ENCODE measurements at places on chromosomes 1 and 21. TPM values are rescaled to one million over a fixed set of nuclear protein-coding genes. Genes with fewer than 3 reads are reported as not detected.
A peak's percentile ranks its signal among the peaks of the same experiment; 100 is the strongest.

DNA sequence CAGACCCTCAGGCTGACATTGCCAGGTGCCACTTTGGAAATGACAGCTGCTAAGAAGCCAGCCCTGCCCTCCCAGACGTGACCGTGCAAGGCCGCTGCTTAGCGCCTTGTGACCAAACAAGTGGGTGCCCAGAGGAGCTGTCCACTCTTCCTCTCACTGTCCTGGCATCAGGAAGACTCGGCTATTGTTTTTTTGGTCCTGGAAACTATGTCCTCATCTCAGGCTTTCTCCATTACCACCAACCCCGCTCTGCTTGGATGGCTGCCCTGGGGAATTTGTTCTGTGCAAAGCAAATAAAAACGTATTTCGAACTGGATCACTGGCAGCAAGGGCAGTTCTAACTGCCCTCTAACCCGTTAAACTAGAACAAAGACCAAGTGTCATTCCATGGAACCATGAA is 13.7 kb upstream of the TENT5C start:
- H3K4me1 ChIP-seq = peaks cover 5% of the 10 kb centered on the region
- no peak for DNase-seq
- no peaks in the 10 kb centered on the region for H3K36me3 ChIP-seq
- H3K27ac ChIP-seq = peak overlapping the region; percentile 27
- H3K4me3 ChIP-seq = no peak overlapping the region

GRCh38 chr1:31570228-31570627 is 6.1 kb upstream of the TINAGL1 start:
- H3K27me3 ChIP-seq = peaks cover 24% of the 10 kb centered on the region
- no peak overlapping the region for H3K4me3 ChIP-seq
- no peak for DNase-seq
- H3K36me3 ChIP-seq = no peaks in the 10 kb centered on the region
- H3K4me1 ChIP-seq = peaks cover 8% of the 10 kb centered on the region
- no peak overlapping the region for H3K27ac ChIP-seq

DNA sequence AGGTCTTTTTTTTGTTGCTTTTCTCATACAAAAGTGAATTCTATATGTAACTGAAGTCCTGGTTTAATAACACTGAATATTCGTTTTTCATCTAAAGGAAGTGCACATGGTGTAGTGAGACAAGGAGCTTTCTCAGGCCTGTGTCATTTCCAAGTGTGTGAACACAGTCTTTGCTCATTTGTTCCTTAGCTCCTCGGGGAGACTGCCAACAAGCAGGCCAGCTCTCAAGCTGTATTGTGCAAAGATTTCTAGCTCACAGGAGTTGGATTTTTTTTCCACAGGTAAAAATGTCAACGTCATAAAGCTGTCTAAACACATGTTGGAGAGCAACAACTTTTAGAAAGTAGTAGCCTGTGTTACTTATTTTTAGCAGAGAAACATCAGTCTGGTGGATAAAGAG is 87.8 kb upstream of the S1PR1 start:
- no peak for DNase-seq
- H3K27ac ChIP-seq = peak overlapping the region; percentile 96
- no peak overlapping the region for H3K4me3 ChIP-seq
- no peaks in the 10 kb centered on the region for H3K27me3 ChIP-seq
- peaks cover 17% of the 10 kb centered on the region for H3K4me1 ChIP-seq

- no peak for DNase-seq
- peak overlapping the region; percentile 84 for H3K27ac ChIP-seq
- peak overlapping the region; percentile 11 for H3K4me3 ChIP-seq
These were observed 1078.3 kb downstream of the TTLL7 start for GRCh38 chr1:82920418-82921248.

DNA sequence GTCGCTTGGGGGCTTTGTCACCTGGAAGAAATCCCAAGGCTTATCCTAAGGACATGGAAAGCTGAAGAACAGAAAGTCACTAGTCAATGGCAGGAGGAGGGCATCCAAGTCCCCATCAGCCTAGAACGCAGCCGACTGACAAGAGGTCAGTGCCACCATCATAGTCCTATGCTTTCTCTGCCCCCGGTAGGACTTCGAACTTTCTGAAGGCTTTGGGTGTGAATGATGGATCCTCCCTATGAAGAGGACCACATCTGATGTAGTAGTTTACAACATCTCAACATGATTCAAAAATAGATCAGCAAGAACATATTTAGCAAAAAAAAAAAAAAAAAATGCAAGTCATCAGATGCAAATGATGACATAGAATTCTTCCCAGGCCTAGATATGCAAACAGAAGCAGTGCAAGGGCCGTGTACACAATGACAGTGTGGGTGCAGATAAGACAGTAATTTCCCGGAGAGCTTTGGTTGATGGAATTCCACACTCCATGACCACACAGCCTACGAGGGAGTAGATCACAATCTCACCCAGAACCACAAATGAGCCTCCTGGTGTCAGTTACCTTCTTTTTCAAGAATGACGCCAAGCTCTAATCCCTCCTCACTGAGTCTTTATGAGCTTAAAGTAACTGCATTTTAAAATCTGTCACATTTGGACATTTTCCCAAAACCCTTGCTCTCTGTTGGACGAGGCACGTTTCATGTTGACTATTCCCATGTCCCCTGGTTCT is 88.2 kb downstream of the PSMG1 start:
- H3K36me3 ChIP-seq = no peaks in the 10 kb centered on the region
- DNase-seq = no peak
- no peak overlapping the region for H3K4me3 ChIP-seq
- H3K4me1 ChIP-seq = peaks cover 38% of the 10 kb centered on the region

DNA sequence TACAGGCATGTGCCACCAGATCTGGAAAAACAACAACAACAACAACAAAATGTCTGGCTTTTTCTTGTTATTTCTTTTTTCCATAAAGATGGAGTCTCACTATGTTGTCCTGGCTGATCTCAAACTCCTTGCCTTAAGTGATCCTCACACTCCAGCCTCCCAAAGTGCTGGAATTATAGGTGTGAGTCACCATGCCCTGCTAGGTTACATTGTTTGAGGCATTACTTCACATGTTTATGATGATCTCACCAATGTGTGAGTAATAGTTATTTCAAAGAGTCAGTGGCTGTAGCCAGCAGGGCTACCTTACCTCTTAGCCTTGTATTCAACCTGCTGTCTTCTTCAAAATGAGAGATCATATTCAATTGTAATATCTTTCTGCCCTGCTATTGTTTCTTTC is 445.7 kb downstream of the AMY1C start:
- H3K27me3 ChIP-seq = no peaks in the 10 kb centered on the region
- H3K27ac ChIP-seq = no peak overlapping the region
- DNase-seq = no peak
- H3K4me1 ChIP-seq = peaks cover 5% of the 10 kb centered on the region

GRCh38 chr1:168504064-168504837 is 39.5 kb downstream of the XCL2 start:
- H3K4me3 ChIP-seq = no peak overlapping the region
- H3K27me3 ChIP-seq = no peaks in the 10 kb centered on the region
- DNase-seq = no peak

DNA sequence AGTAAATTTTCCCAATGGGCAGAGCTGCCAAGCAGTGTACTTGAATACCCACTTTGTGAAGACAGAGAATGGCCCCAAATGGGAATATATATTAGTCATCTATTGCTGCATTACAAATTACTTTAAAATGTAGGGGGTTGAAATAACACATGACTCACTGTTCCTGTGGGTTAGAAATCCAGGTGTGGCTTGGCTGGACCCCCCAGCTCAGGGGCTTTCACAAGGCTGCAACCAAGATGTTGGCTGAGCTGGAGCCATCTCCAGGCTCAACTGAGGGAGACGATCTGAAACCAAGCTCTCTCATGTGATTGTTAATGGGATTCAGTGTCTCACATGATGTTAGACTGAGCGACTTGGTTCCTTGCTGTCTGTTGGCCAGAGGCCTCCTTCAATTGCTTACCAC is 33.4 kb upstream of the ARHGAP29 start:
- no peaks in the 10 kb centered on the region for H3K4me1 ChIP-seq
- no peak overlapping the region for H3K27ac ChIP-seq
- no peaks in the 10 kb centered on the region for H3K36me3 ChIP-seq
- peaks cover 10% of the 10 kb centered on the region for H3K27me3 ChIP-seq
- no peak for DNase-seq

DNA sequence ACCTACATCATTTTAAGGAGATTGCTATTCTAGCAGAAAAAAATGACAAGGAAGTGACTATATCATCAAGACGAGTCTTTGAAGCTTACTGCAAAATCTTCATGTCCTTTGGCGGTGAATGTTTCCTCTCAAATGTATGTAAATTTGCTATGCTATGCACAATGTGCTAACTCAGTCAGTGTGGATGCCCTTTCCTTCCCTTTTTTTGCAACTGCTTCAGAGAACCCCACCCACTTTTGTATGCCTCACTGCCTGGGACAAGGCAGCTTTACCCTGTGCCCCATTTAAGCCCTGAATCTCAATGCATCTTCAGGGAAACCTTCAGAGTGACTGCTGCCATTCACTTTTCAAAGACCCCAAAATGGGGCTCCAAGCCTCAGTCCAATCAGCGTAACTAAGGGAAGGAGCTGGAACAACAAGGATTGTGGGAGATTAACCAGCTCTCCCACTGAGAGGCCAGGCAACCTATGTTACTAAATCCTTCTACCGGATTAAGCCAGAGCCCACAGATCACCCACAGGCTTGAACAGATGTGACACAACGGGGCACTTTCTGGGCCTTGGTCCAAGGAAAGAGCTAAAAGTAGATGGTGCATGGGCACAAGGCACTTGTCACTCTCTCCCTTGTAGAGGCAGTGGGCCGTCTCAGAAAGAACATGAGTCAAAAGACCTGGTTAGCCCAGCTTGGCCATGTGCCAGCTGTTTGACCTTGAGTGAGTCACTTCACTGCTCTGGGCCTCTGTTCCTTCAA is 154.4 kb downstream of the PLPP3 start:
- no peaks in the 10 kb centered on the region for H3K27me3 ChIP-seq
- no peak overlapping the region for H3K4me3 ChIP-seq
- no peak for DNase-seq
- H3K27ac ChIP-seq = peak overlapping the region; percentile 7

GRCh38 chr1:186518822-186519381 is 58.0 kb upstream of the PDC start:
- no peak overlapping the region for H3K27ac ChIP-seq
- H3K27me3 ChIP-seq = no peaks in the 10 kb centered on the region
- H3K4me1 ChIP-seq = no peaks in the 10 kb centered on the region
- H3K36me3 ChIP-seq = peaks cover 5% of the 10 kb centered on the region
- no peak for DNase-seq
- no peak overlapping the region for H3K4me3 ChIP-seq

DNA sequence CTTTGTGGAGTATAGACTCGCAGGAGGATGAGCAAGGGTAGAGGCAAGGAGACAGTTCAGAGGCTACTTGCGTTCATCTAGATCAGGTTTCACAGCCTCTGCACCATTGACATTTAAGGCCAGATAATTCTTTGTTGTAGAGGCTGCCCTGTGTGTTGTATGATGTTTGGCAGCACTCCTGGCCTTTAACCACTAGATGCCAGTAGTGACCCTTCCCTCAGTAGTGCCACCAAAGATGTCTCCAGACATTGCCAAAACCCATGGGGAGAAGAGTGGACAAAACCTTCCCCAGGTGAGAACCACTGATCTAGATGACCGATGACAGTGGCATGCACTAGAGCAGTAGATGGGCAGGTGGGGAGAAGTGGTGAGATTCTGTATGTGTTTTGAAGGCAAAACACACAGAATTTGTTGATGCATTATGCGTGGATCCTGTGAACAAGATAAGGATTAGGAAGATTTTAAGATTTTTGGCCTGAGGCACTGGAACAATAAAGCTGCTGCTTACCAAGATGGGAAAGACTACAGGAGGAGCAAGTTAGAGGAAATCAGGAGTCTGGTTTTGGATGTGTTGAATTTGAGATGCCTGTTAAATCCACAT is 9.9 kb upstream of the COG2 start:
- H3K27ac ChIP-seq = no peak overlapping the region
- no peak overlapping the region for H3K4me3 ChIP-seq
- H3K27me3 ChIP-seq = peaks cover 10% of the 10 kb centered on the region
- H3K4me1 ChIP-seq = no peaks in the 10 kb centered on the region
- H3K36me3 ChIP-seq = no peaks in the 10 kb centered on the region

DNA sequence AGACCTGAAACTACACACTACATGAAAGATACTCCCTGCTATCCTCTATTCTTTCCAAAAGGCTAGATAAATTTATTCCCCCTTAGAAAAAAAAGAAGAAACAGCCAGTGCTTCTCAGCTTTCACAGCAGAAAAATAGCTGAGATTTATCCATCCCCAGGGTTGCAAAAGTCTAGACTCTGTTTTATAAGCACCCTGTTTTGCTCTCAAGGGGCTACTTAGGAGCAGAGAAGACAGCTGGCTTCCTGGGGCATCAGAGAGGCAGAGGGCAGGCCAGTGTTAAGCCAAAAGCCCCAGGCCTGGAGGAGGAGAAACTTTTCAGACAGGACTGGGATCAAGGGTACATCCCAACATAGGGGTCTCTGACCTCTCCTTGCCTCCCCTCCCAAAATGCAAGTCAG is 3.9 kb downstream of the LAMB3 start:
- no peak overlapping the region for H3K4me3 ChIP-seq
- no peak overlapping the region for H3K27ac ChIP-seq
- H3K36me3 ChIP-seq = no peaks in the 10 kb centered on the region
- H3K4me1 ChIP-seq = no peaks in the 10 kb centered on the region
- H3K27me3 ChIP-seq = no peaks in the 10 kb centered on the region

DNA sequence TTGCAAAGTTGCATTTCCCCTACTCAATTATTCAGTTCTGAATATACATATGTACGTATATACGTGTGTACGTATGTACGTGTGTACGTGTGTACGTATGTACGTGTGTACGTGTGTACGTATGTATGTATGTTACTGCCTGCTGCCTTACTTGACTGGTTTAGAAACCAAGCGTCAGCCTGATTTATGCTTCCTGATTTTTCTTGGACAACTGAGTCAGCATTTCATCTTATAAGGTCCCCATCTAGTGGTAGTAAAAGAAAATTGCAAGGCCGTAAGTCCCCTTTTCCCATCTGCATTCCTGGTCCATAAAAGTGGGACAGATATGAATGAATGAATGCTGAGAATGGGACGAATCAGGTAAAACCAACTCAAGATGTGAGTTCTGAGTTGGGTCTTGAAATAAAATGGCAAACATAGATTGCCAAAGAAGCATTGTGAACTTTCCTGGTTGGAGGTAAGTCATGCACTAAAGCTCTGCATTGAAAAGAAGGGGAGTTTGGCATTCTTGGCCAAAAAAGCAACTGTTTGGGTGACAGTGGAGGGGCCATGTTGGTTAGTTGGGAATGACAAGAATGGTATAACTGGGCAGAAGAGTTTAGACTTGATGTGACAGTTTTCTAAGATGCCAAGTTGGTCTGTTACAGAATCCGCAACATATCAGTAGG is 76.4 kb upstream of the DNAH14 start:
- no peaks in the 10 kb centered on the region for H3K27me3 ChIP-seq
- H3K36me3 ChIP-seq = no peaks in the 10 kb centered on the region
- H3K27ac ChIP-seq = no peak overlapping the region
- H3K4me1 ChIP-seq = peaks cover 5% of the 10 kb centered on the region
- no peak overlapping the region for H3K4me3 ChIP-seq

Gene SH2D1B
- not detected for total RNA-seq

Gene MYOM3
- not detected for total RNA-seq

Gene LHX4
- 0.96 TPM for total RNA-seq

Gene FMO1
- not detected for total RNA-seq

Gene RORC
- not detected for total RNA-seq

Gene FCGR2B
- not detected for total RNA-seq
